Activated CD4-positive, alpha-beta T cell treated with anti-CD3 and anti-CD28 coated beads for 24 hours (primary cell): ENCODE measurements at places on chromosomes 5 and 9.

GRCh38 chr5:124910354-124911016 is 164.0 kb upstream of the ZNF608 start:
- no peak for DNase-seq

- DNase-seq, result no peak
These were observed 14.3 kb upstream of the SH3RF2 start for GRCh38 chr5:145922059-145922458.

DNA sequence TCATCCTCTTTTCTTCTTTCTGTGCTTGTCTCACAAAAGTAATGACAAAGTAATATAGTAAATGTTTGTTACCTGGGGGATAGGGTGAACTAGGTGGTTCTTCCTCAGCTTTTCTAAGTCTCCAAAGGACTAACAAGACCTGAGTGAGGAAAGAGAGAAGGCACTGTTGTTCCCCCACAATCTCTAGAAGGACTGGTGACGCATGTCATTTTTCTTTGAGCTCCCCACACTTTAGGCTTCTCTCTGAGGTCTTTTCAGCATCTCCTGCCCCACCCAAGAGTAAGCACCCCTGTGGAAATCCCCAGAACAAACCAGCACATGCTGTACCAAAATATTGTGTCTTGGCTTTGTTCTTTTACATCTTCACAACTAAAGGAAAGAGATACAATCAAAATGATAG is 2.4 kb upstream of the IL7R start:
- peak; percentile 64 for DNase-seq

DNA sequence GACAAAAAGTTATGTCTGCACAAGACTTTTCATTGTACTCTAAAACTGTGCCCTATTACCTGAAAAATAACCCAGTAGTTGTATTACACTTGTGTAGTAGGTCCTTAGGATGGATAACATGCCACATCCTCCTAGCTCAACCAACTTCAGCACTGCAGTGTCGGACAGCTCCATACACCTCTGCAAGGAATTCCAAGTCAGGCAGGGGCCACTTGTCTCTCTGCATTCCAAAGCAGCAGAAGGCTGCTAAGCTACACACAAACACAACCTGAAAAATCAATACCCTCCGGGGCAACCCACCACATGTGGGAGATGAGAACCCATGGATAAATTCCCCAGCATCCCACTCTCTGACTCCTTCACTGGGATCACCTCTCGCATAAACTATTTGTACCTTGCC is 50.2 kb downstream of the MED10 start:
- DNase-seq, result no peak

- no peak for DNase-seq
These were observed 6.6 kb downstream of the PFDN1 start for GRCh38 chr5:140296289-140296688.

DNA sequence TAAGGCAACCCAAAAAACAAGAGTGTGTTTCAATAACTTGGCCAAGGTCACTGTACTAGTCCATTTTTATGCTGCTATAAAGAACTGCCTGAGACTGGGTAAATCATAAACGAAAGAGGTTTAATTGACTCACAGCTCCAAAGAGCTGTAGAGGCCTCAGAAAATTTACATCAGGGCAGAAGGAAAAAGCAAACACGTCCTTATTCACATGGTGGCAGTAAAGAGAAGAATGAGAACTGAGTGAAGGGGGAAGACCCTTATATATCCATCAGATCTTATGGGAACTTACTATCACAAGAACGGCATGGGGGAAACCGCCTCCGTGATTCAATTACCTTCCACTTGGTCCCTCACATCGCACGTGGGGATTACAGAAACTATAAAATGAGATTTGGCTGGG is 64.3 kb upstream of the CAMK4 start:
- no peak for DNase-seq

DNA sequence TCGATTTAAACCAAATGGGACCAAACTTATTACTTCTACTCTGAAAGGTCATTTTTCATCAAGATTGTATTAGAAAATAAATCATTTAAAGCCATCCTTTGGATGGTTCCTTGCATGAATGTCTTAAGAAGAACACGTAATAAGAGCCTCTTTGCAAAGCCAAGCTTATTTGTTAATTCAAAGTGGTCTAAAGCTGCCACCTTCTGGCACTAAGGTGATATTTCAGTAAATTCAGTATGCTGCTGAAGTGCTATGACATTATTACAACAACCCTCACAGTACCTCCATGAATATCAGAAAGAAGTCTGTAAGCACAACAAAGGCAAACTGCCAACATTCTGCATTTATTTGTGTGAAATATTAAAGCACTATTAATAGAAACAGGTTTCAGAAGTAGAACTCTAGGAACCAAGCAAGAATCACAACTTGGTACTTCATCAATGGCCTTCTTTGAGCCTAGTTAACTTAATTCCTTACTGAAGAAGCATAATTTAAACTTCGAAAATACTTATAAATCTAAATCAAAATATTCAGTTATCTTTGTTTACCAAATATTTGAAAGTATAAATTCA is 53.1 kb upstream of the TYRP1 start:
- DNase-seq, result no peak

GRCh38 chr5:10364186-10364689 is 10.7 kb downstream of the MARCHF6 start:
- DNase-seq, result no peak

- no peak for DNase-seq
These were observed 6.8 kb downstream of the MACROH2A1 start for GRCh38 chr5:135392256-135392655.

GRCh38 chr5:107364443-107365319 is 306.1 kb downstream of the EFNA5 start:
- no peak for DNase-seq

GRCh38 chr5:111142932-111143331 is 50.8 kb downstream of the WDR36 start:
- no peak for DNase-seq

- DNase-seq, result no peak
These were observed 118.8 kb downstream of the MTX3 start for GRCh38 chr5:79872291-79872690.

DNA sequence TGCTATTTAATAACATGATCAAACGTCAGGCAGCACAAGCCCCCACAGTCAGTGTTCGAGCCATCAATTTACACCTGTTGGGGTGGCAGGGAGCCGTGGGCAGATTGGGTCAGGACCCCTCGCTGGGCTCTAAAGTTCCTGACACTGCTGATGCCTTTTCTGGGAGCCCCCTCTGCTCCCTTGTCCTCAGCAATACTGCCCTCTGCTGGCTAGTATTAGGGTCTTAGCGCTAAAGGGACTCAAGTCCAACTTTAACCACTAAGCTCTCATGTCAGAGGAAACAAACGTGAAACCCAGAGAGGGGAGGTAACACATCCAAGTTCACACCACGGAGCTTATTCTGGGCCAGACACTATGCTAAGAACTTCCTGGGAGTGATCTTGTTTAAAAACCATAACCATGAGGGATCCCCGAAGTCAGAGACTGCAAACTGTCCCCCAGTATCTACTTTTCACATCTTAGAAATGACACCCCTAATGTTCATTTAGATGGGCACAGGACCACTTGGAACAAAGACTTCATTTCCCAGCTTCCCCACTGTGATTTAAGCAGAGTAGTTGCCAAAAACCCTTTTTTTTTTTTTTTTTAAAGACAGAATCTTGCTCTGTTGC is 20.4 kb downstream of the ANKS6 start:
- DNase-seq, result peak; percentile 20

DNA sequence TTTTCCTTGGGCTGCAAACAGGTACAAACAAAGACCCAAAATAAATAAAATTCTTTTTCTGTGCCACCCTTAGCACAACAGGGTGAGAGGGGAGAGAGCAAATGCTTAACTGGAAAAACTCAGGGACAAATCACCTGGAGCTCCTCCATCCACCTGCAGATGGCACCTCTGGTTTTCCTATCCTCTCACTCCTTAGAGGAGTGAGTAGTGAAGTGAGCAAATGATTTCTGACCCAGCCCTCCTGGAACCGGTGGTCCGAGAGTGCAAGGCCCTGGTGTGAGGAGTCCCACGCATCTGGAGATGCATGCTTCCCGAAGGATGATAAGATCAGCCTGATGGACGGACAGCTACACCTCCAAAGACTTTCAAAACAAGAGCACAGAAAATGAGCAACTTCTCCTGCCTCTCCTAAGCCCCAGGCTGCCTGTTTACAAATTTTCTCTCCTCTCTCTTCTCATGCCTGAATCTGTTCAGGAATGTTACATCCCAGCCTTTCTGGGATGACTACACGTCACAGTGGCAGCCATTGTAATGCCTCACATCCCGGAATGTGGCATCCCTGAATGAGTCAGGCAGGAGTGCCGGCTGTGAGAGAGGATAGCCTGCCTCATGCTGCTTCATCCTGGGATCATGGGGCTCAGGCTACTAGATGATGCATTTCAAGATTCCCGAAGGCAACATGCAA is 86.4 kb downstream of the ADRB2 start:
- DNase-seq, result no peak

DNA sequence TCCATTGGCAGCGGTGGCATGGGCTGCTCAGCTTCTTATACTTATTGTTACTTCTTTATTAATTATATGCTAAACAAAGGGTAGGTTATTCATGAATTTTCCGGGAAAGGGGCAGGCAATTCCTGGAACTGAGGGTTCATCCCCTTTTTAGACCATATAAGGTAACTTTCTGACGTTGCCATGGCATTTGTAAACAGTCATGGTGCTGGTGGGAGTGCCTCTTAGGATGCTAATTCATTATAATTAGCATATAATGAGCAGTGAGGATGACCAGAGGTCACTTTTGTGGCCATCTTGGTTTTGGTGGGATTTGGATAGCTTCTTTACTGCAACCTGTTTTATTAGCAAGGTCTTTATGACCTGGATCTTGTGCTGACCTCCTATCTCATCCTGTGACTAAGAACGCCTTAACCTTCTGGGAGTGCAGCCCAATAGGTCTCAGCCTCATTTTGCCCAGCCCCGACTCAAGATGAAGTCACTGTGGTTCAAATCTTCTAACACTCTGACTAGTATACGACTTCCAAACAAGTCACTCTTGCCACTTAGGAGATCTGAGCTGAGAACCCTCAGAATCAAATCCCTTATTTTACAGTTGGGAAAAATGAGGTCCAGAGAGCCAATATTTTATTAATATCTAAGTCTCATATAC is 237.5 kb downstream of the TRIM32 start:
- no peak for DNase-seq
